ENCODE measurements at places on chromosomes 16 and 17.

- DNase-seq = no peak
Measured at GRCh38 chr16:19780321-19780720, 62.2 kb downstream of the IQCK start.

DNA sequence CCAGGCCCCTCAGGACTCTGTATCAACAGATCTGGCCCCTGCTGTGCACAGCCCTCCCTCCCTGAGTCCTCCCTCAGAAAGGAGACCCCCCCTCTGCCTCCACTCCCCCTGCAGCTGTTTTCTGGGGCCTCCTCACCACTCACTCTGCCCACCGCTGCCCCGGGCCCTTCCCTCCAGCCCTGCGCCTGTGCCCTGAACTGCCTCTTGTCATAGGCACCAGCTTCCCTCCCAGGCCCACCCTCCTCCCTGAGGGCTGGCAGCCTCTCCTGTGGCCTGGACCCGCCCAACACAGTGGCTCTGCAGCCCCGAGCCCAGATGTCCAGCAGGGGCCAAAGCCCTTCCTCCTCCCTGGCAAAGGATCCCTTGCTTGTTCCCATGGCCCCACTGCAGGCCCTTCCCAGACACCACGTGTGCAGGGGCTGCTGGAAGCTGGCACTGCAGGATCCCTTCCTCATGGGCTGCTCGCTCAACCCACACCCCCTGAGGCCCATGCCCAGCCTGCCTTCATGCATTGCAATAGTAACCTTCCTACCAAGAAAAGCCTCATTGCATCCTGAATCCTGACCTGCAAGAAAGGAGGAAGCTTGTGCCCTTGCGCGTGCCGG, 25.8 kb downstream of the GNPTG start:
- DNase-seq = no peak

DNA sequence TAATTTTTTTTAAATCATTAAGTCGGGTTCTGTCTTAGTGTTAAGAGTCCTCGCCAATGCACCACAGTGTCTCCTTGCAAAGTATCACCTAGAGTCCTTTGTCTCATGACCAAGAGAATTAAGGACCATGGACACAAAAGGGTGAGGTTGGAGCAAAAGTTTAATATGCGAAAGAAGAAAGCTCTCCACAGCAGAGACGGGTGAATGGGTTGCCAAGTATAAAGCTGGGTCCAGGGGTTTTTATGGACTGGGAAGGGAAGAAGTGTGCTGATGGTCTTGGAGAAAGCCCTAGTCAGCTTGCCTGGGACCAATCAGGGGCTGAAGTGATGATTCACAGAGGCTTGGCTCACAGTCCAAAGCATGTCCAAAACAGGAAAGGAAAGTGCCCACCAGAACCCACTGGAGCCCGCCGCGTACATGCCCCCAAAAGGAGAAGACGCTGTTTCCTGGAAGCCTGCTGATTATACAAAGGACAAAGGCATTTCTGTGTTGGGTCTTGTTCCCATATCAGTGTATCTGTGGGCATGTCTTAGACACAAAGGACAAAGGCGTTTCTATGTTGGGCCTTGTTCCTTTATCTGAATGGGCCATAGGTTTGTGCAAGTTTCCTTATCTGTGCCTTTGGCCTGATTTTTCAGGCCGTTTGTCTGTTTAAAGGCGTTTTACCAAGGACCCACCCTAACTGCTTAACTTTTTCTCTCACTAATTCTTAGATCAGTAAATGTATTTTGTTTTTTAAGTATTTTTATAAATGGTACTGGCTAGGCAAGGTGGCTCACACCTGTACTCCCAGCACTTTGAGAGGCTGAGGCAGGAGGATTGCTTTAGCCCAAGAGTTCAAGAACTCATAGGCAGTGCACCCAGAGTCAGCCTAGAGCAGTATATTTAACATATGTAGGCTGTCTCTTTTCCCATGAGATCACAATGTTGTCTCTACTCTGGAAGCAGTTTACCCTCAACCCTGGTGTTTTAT, 28.7 kb upstream of the ATF7IP2 start:
- no peak for DNase-seq

DNA sequence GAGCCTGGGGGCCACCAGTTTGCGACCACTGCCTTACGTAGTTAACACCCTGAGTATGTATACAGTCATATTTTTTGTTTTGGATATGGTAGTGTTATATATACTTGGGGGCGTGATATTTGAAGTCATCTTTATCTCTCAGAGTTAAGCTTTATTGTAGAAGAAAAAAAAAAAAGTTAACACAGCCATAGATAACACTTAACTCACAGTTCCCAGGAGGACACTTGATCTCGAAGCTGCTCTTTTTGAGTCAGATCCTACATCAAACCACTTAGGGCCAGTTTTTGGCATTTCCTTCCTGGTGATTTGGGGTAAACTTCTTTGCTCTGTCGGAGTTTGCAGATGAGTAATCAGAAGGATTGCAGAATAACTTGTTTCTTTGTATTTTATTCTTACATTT, 5.8 kb downstream of the ITPRIPL2 start:
- no peak for DNase-seq

- DNase-seq = no peak
Measured at GRCh38 chr16:79093554-79093967, 507.0 kb downstream of the MAF start.

DNA sequence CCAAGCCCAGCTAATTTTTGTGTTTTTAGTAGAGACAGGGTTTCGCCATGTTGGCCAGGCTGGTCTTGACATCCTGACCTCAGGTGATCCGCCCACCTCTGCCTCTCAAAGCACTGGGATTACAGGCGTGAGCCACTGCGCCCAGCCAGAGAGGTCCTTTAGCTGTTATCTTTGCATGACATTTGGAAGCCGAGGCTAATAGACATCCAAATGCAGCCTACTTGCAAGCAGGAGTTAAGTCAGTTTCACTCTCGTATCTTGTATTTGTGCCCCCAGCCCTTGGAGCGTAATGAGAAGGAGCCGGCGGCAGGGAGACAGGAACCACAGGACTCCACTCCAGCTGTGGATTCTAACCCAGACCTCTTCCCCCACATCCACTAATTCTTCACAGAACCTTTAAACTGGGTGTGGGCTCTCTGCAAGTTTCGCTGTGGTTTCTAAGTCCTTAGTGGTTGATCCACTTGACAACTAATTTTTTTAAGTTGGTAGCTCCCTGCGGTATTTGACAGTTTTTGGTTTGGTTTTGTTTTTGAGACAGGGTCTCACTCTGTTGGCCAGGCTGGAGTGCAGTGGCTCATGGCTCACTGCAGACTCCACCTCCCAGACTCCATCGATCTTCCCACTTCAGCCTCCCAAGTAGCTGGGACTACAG, 3.1 kb upstream of the CYTH1 start:
- DNase-seq = no peak

- no peak for DNase-seq
Measured at GRCh38 chr17:38415250-38416194, 12.7 kb upstream of the ARHGAP23 start.

- DNase-seq = peak; percentile 59
Measured at GRCh38 chr16:66416939-66417700, 10.0 kb upstream of the BEAN1 start.

GRCh38 chr16:9666834-9667480, 515.3 kb downstream of the GRIN2A start:
- DNase-seq = no peak

GRCh38 chr17:806781-807522, 24.8 kb downstream of the MRM3 start:
- DNase-seq = no peak

DNA sequence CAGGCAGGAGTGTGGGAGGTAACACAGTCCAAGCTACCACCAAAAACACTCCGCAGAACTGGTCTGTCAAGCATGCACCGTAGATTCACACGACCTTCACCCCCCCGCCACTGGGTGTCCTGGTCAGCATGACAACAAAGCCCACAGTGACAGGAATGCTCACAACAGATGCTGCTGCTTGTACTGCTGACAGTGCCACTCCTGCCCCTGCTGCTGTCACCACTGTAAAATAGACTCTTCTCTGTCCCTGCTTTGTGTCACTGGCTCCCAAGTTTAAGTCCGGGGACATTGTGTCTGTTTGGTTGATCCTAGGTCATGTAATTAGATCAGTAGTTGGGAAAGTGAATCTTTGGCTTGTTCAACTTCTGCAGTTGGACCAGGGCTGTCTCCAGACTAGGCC, 7.0 kb upstream of the ODF4 start:
- no peak for DNase-seq

GRCh38 chr17:17922070-17922614, 50.1 kb downstream of the TOM1L2 start:
- DNase-seq = no peak

DNA sequence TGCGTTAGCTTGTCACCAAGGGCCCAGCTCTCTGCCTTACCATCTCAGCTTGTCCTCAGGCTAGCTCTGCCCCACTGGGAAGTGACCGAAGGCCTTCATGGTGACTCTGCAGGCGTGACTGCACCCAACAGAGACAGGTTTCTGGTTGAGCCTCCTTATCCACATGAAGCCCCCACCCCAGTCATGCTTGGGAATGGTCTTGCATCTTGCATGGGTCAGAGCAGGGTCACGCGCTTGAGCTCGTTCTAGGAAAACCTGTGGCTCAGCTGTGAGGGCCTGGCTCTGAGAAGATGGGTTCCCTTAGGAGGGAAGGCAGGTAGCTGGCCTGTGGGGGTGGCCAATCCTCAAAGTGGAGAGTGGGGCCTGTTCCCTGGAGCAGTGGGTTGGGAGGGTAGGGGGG, 122.8 kb downstream of the BANP start:
- no peak for DNase-seq

- DNase-seq = peak; percentile 24
Measured at GRCh38 chr17:63439687-63440086, 6.4 kb downstream of the CYB561 start.

DNA sequence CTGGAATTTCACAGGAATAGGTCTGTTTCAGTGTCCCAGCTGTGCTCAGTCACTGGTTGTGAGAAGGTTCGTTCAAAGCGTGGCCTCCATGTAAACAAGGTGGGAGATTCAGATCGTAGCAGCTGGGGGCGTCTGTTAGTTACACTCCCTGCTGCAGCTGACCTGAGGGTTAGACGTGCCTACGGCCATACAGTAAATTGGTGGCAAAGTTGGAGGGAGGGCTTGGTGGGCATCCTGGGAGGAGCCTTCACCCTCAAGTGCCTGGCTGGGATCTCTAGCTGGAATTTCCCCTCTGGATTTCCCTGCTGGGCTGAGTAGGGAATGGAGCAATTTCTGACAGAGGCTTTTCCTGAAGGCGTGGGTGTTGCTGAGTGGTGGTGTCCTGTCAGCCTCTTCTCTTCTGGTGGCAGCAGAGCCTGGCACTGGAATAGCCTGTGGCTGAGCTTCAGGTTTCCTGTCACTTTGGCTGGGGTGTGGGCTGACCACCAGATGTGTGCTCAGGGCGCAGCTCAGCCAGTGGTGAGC, 6.4 kb downstream of the FCSK start:
- no peak for DNase-seq

GRCh38 chr17:64109400-64109799, 20.5 kb downstream of the ERN1 start:
- DNase-seq = no peak

DNA sequence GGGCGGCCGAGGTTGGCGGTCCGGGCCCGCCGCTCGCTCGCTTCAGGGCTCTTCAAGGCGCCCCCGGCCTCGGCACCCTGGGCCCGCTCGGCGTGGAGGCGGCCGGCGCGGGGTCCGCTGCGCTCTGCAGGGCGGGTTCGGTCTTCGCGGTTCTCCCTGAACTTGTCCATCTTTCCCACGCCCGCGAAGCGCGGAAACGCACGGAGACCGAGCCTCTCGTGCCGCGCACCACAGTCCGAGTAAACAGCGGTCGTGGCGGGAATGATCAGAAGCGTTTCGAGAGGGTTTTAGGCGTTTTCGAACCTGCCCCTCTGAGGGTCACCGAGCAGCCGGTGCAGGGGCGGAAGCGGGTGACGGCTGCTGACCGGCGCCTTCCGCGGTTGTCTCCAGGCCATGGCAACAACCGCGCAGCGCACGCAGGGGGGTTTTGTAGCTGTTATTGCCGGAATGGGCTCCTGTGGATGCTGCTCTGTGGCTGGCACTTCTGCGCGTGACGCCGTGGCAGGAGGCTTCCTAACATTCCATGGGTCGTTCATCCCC, 414 bp downstream of the NARF start:
- DNase-seq = no peak

DNA sequence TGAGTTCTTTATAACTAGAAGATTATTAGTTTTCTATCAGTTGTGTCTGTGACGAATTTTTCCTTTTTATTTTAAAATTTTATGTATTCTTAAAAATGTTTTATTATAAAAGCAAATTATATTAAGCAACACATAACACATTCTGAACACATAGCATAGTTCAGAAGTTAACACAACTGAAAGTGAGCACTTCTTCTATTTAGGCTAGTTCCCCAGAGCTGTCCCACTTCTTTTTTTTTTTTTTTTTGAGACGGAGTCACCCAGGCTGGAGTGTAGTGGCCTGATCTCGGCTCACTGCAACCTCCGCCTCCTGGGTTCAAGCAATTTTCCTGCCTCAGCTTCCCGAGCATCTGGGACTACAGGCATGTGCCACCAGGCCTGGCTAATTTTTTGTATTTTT, 37.7 kb upstream of the ALDH3A2 start:
- DNase-seq = no peak

DNA sequence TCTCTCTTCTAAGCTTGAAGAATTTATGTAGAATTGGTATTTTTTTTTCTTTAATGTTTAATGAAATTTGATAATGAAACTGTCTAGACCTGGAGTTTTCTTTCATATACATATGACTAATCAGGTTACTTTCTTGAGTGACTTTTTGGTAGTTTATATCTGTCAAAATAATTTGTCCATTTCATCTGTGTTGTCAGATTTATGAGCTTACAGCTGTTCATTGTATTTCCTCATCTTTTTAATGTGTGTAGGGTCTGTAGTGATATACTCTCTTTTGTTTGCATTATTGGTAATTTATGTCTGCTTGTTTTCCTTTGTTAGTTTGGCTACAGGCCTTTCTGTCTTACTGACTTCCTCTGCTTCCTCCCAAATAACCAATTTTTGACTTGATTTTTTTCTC, 55.7 kb downstream of the TAOK1 start:
- no peak for DNase-seq

GRCh38 chr17:76053246-76054111, 18.8 kb downstream of the SRP68 start:
- DNase-seq = no peak

DNA sequence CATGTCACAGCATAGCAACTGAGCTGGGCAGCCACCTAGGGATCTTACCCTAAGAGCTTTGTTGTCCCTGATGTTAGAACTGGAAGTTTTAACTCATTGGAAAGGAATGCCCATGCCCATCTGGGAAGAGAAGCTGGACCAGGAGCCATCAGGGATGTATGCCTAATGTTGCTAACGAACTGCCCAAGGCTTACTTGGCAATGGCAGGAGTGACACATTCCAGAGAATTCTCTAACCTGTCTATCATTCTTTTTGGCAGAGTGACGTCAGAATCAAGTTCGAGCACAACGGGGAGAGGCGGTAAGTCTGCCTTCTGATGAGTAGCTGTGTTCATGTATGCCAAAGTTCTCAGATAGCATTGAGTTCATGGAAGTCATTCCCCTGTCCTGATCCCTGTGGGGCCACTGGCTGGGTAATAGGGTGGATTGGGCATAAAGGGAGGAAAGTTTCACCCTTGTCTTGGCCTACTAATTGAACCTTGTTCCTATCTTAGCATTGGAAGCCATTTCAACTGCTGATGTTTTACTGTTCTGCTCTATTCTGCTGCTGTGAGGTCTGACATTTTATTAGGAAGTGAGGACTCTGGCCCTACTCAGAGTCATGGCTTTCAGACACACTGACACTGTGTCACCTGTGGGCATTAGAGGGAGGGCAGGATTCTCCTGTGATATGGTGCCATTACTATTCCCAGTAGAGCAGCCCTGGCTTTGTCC, 23.7 kb downstream of the MAP3K3 start:
- DNase-seq = no peak

Data from fibroblast of skin of left quadriceps (primary cell).